ENCODE measurements at places on chromosomes 6 and 20.

GRCh38 chr6:22372922-22373321 lies 76.1 kb upstream of the PRL start:
- DNase-seq: no peak

DNA sequence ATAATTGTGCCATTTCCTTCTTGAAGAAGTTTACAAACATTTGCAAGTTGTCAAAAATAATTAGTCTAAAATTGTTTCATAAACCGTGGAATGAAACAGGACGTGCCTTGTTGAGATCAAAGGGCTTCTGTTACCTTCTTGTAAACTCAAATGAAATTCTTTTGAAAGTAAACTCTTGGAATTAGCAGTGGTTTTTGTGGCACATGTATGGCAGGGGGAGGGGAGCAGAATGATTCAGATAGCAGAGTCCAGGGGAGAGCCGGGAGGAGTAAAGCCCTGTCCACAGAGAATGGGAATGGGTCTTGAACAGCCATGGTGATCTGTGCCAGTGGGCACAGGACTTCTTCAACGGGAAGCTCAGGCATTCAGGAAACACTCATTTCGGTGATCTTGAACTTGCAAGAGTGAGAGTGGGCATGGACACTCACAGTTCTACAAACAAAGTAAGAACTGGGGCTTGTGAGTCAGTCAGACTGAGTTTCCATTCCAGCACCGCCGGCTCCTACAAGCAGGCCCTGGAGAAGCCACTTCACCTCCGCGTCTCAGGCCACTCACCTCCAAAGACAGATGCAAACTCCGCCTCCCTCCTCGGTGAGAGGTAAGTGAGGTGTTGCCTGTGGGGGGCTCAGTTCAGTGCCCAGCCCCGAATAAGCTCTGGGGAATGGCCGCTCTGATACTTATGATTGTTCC lies 143.1 kb downstream of the CDH26 start:
- DNase-seq: no peak

- DNase-seq: no peak
Measured at GRCh38 chr20:15564981-15565380, 1008.3 kb downstream of the KIF16B start.

DNA sequence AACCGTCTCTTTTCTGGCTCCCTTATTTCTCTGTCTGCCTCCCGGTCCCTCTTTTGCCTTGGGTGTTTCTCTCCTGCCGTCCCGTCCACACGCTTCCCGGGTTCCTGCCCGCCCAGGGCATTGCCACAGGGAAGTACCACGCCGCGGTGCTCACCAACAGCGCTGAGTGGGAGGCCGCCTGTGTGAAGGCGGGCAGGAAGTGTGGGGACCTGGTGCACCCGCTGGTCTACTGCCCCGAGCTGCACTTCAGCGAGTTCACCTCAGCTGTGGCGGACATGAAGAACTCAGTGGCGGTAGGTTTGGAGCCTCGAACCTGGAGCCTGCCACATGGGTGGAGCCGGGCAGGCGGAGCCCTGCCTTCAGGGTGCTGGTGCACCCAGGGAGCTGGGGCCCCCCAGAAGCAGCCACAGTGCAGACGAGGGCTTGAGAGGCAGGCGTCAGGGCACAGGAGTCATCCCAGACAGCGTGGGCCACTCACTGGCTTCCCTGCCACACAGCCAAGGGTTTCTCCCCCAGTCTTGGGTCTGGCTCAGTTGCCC lies 21.3 kb downstream of the NPEPL1 start:
- no peak for DNase-seq

GRCh38 chr20:58918621-58919020 lies 62.4 kb upstream of the NELFCD start:
- no peak for DNase-seq

- peak; percentile 49 for DNase-seq
Measured at GRCh38 chr6:29723262-29723665, at the start of gene HLA-F. Gene HLA-F, plus strand, starts transcription at chr6:29723434. Its CDS starts 30 bp downstream, at chr6:29723464.

DNA sequence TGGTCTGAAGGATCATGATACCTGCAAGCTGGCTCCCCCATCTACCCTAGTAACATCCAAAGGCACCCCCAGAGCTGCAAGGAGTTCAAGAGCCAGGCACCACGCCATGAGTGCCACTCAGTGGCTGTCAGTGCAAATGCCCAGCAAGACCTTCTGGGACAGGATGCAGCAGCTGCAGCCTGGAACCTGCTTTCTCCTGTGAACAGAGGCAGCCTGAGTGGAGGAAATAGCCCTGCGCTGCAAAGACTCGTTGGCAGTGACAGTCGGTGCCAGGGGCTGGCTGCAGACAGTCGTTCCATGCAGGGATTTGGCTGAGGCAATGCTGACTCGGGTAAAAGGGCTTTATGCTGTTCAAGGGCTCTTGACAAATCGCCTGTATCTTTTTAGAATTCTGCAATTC lies 15.7 kb upstream of the SSTR4 start:
- DNase-seq: no peak

DNA sequence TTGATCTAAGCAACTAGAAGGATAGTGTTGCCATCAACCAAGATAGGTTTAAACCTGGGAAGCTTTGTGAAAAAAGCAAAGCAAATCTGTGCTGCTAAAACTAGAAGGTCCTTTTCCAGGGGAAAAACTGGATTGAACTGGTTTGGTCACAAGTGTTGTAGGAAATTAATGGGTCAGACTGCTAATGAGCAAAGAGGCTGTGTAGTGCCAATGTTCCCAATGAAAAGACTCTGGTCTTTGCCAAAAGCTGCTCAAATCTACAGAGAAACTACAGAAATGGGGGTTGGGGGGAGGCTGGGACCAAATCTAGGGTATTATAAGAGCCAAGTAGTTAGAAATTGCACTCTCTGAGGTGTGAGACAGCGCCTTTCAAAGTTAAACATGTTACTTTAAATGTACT lies 85.0 kb downstream of the PLCG1 start:
- DNase-seq: no peak

- DNase-seq: no peak
Measured at GRCh38 chr6:5525209-5525608, 263.9 kb downstream of the FARS2 start.

DNA sequence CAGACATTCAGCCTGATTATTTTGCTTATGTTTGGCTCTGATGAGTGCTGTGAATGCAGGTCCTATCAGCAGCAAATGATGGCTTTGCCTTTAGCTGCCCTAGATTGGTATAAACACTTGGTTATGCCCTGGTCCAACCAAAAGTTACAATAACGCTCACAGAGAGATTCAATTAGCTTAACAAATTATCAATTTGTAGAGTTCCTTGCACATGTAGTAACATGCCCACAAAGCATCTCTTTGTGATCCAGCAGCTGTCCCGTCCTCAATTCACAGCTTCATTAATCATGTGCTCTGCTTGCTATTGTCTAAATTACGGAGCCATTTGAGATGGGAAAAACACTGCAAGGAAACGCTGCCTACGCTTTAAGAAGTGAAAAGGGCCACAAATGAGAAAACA lies 457.9 kb downstream of the HDGFL1 start:
- DNase-seq: no peak

GRCh38 chr6:15421945-15422733 lies 176.3 kb downstream of the JARID2 start:
- DNase-seq: no peak

- no peak for DNase-seq
Measured at GRCh38 chr6:32060966-32061655, 22.9 kb downstream of the CYP21A2 start.

DNA sequence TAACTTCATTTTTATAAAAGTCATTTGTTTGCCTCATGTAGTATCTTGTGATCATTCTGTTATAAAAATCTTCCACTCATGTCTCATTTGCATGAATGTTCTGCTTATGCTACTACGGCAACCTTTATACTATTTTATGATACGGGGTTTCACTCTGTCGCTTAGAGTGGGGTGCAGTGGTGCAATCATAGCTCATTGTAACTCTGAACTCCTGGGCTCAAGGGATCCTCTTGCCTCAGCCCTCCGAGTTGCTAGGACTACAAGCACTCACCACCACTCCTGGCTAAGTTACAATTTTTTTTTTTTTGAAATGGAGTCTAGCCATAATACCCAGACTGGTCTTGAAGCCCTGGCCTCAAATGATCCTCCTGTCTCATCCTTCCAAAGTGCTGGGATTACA lies 154.4 kb upstream of the PREP start:
- DNase-seq: no peak

DNA sequence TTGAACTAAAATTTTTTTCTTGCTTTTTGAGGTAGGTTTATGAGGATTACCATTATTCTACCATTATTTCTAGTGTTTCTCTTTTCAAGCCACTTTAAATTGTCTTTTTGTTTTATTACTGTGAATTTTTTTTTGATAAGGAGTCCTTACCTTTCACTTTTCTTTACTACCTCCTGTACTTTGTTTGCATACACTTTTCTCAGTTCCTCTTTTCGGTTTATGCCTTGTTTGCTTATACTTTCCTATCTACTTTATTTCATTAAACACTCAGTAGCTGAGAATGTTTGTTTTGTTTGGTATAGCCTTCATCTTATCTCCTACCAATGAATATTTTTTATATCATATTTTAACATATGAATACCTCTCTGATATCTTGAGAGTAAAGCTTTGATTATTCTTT lies 147.9 kb downstream of the TFAP2B start:
- no peak for DNase-seq

DNA sequence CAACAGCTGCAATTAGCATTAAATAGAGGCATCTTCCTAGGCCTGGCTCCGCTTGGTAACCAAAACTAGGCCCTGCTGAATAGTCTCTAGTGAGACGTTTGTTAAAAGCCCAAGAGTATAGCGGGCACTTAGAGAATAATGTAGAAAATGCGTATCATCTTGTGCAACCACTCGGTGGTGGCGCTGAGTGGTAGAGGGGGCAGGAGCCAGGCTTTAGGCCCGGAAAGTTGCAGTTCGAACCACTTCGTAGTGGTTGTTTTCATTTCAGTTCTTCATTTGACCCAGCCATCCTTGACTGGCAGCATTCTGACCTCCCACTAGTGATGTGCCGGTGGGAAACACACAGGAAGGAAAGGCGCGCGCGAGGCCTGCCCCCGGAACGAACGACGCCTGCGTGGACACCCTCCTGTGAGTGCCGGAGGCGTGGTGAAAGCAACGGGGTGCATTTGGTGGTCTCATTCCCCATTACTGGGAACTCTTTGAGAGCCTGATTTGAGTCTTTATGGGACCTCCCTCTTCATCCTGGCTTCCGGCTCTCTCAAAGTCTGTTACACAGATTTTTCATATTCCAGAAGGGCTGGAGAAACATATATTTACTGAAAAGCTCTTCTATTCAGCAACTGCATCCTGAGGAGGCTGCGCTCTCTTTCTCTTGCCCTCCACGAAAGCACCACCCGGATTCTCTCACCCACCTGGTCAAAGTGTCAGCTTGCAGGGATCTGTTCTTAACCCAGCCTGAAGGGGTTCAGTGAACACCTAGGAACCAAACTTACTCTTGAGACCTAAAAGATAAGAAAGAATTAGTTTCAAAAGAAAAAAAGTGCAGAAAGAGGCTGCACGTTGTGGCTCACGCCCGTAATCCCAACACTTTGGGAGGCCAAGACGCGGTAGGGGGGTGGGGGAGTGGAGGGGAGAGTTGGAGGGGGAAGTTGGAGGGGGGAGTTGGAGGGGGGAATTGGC lies 18.2 kb downstream of the GPX5 start:
- no peak for DNase-seq

DNA sequence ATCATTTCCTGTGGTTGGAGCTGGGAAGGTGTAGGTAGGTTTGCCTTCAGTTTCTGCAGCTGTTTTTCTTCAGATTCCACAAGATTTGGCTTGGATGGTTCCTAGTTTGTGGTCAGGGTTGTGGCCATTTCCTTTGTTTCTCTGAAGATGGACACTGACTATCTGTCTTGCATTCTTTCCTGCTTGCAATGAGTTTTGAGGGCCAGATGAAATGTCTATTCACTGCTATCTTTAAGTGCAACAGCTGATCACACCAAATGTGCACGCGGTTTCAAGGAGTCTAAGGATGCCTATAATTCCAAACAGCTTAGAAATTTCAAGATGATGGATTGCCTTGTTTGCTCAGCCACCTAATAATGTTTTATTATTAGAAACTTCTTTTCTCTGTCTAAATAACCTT lies 28.4 kb downstream of the IL20RA start:
- no peak for DNase-seq

DNA sequence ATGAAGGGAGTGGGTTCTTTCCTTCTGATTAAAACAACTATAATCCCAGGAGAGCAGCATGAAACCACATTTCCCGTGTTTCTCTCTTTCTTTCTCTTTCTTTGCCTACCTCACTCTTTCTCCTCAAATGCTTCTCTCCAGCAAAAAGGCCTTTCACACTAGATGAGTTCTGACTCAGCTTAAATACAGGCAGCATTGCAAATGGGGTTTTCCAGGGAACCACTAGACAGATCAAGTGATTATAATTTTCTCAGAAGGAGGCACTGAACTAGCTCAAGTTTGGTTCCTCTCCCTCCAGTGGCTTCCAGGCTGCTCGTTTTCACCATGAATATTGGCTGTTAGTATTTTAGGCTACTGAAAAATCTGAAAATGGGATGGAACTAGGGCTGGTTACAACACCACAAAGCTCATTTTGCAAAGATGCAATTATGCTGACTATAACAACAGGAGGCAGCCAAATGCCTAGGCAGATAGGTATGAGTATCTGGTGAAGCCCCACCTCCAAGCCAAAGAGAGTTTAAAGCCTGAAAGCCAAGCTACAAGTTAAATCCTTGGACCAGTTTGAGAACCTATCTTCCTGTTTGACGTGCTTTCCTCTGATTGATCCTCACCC lies 260.0 kb downstream of the MMUT start:
- DNase-seq: no peak

GRCh38 chr6:51892750-51893149 lies 194.7 kb downstream of the PKHD1 start:
- no peak for DNase-seq

DNA sequence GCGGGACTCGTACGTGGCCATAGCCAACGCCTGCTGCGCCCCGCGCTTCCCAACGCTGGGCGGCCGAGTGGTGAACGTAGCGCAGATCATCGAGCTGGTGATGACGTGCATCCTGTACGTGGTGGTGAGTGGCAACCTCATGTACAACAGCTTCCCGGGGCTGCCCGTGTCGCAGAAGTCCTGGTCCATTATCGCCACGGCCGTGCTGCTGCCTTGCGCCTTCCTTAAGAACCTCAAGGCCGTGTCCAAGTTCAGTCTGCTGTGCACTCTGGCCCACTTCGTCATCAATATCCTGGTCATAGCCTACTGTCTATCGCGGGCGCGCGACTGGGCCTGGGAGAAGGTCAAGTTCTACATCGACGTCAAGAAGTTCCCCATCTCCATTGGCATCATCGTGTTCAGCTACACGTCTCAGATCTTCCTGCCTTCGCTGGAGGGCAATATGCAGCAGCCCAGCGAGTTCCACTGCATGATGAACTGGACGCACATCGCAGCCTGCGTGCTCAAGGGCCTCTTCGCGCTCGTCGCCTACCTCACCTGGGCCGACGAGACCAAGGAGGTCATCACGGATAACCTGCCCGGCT lies 3.4 kb downstream of the SLC32A1 start:
- no peak for DNase-seq

DNA sequence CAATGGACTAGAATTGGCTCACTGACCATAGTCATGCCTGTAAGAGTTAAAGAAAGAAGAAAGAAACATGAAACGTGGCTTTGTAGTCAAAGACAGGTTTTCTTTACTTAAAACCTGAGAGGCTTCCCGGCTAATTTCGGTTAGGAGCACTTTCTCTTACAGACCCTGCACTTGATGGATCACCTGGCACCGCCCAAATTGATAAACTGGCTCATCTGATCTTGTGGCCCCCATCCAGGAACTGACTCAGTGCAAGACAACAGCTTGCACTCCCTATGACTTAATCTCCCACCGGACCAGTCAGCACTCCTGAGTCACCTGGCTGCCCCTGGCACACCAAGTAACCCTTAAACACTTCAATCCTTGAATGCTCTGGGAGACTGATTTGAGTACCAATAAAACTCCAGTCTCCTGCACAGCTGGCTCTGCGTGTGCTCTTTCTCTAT lies 12.3 kb downstream of the TMEM14B start:
- peak; percentile 91 for DNase-seq

- no peak for DNase-seq
Measured at GRCh38 chr20:1800180-1800579, 95.0 kb upstream of the SIRPA start.

Data from HS-5 (cell line).